Activated naive CD4-positive, alpha-beta T cell treated with anti-CD3 and anti-CD28 coated beads, Interleukin-2, amount 50 U/mL, for 72 hours (primary cell): ENCODE measurements at places on chromosomes 4 and X. TPM values are rescaled to one million over a fixed set of nuclear protein-coding genes. Genes with fewer than 3 reads are reported as not detected.

CCKAR gene
- total RNA-seq: not detected

SMR3B gene
- total RNA-seq: not detected

DNA sequence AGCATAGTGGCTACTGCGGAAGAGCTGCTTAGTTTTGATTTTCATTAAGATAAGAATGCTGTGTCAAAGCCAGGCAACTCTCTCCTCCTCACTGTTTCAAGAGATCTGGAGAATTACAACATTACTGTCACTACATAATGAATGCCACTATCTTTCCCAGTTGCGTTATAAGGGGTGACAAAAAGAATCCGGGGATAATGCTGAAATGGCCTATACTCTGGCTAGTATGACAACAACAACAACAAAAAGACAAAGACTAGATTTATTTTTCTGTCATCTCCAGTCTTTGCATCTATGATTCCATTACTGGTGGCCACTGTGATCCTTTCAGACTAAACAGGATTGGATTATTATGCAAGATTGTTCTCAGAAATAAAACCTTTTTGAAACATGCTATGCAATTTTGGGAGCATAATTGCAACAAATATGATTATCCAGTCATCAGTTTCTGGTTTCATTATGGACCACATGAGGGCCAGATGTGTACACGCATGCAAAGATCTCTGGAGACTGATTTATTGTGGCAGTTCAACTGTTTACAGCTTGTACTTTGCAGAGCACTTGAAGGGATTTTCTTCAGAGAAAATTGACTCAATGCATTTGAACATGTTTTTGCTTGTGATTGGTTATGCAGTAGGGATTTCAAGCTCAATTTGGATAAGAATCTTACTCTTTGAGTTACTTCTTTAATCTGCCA lies 31.1 kb upstream of the SPANXB1 start:
- no peak for DNase-seq

DNA sequence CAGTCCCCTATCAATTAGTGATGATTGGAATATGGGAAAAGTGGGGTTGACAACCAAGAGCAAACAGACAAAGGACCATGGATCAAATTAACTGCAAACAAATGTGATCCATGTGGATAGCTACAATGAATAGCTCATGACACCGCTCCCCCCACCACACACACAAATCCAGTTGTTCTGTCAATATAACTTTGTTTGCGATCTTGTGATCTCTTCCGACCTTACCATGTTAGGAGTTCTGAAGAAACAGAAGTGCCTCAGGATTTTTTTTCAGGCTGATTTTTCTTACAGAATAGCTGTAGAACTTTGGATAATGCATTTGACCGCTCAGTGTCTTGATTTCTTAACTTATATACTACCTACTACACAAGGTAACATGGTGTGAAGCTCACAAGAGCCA lies 116.6 kb downstream of the SH2D1A start:
- no peak for DNase-seq

DNA sequence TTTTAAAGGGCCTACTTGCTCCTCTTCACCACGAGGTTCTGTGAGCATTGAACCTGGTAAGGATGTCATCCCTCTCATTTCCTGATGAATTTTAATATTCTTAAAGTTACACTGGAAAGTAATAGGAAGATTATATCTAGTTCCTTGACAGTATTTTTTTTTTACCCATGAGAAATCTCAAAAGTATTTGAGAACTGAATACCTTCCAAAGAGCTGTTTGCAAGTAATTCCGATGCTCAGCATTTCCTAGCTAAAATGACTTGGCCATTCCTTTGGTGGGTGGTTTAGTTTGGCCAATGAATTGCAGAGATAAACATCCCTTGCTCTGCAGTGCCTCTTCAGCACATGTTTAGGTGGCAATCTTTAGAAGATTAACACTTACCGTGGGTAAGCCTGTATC lies 110.2 kb upstream of the WDR1 start:
- no peak for DNase-seq

GRCh38 chrX:2550328-2551020 lies 49.7 kb upstream of the DHRSX start:
- no peak for DNase-seq

DNA sequence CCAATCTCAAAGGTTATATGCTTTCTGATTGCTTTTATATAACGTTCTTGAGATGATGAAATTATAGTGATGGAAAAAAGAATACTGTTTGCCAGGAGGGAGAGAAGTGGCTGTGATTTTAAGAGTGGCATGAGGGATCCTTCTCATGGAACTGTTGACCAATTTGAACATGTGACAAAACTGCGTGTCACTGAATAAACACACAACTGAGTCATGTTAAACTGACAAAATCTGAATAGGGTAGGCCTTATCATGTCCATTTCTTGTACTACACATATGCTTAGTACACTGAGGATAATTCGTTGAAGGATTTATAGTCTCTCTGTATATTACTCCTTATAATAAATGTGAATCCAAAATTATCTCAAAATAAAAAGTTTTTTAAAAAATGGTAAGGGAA lies 22.2 kb upstream of the HSPA4L start:
- no peak for DNase-seq

- DNase-seq: no peak
These were observed 17.3 kb upstream of the CSTF2 start for GRCh38 chrX:100802843-100803242.
